ENCODE measurements at places on chromosomes 13 and 19.
A peak's percentile ranks its signal among the peaks of the same experiment; 100 is the strongest.

GRCh38 chr13:101455863-101456262 is 3.4 kb downstream of the ITGBL1 start:
- no peak for DNase-seq

DNA sequence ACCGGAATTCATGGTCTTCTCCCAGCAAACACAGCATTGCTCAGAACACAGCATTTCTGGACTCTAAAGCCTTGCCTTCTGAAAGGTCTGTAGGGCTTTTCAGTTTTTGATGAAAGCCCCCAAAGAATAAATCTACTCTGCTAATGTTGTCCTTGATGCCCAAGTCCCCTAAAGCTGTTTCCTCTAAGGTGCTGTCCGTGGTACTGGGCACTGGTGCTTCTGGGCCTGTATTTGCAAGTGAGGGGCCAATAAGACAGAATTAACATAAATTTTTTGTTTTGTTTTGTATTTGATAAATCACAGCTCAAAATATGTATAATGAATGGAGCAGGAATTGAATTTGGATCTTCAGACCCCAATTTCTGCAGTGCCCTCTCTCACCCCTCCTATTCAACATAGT is 12.1 kb upstream of the LGALS13 start:
- no peak for DNase-seq

DNA sequence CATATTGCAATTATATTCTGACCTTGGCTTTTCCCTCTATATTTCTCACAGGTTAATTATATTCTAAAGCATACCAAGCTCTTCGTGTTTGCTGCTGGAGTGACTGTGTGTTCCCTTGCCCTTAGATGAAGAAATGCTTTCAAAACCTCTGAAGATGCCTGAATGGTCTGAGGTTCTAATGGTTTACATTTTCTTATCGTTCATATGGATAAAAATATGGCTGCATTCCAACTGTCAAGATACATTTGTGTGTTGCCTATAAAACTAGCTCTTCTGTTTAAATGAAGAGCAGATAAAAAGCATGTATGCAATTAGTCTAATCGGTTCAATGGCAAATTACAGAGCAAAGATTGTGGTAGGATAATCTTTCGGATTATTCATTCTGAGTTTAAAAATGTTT is 68.4 kb upstream of the ANKRD10 start:
- DNase-seq = no peak

- no peak for DNase-seq
Observed at GRCh38 chr19:41911889-41912731, 16.1 kb downstream of the ERFL start.

GRCh38 chr19:41801792-41802211 is 5.4 kb downstream of the CEACAM3 start:
- DNase-seq = peak; percentile 13

- no peak for DNase-seq
Observed at GRCh38 chr13:44218501-44219240, 155.0 kb upstream of the SERP2 start.

GRCh38 chr13:111899714-111900389 is 167.1 kb upstream of the SOX1 start:
- DNase-seq = no peak

- peak; percentile 45 for DNase-seq
Observed at GRCh38 chr13:43908156-43909126, 28.7 kb downstream of the LACC1 start.

- peak; percentile 43 for DNase-seq
Observed at GRCh38 chr13:99980201-99980823, 1.3 kb upstream of the ZIC2 start.

GRCh38 chr19:12793290-12794195 is 2.3 kb downstream of the JUNB start:
- DNase-seq = peak; percentile 96

DNA sequence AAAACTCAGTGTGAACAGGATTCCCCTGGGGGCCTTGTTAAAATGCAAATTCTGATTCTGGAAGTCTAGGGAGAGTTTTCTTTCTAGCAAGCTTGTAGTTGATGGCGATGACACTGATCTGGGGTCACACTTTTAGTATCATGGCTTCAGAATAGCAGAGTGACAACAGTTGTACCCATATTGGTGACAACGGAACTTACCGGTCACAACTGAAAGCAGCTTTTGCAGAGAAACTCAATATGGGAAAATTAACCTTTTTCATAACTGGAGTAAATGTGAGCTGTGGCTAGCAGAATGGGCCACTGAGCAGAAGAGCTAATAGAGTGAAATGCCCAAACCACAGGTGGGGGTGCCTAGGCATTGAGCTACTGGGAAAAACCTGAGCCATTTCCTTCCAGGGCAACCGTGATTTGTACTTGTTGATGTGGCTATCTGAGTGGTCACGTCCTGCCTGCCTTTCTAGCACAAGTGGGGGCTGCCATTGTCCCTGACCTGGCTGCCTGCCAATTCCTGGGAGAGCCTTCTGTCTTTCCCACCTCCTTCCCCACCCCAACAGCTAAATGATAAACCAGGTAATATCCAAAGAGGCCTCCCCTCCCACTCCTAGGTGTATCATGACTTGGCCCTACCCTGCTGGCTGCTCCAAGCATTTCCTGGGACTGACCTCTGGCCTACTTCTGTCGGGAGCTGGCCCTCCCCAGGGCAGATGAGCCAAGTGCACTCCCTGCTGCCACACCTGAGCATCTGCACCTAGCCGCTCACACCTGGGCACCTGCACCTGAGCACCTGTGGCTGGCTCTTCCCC is 1.7 kb upstream of the SLC10A2 start:
- no peak for DNase-seq

DNA sequence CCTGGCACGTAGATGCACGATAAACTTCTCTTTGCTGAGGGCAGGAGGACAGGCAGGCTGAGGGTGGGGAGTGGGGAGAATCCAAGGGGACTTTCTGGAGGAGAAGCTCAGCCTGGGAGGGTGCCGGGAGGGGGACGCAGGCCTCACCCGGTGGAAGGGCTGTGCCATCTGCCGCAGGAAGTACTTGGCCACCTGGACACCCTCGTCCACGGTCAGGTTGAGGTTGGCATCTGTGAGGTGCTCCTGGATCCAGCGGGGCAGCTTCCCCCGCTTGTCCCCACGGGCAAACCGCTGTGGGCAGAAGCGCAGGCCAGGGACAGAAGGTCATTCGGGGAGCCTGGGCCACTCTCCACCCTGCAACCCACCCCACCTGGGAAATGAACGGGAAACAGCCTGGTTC is 11.5 kb downstream of the KLC3 start:
- no peak for DNase-seq

GRCh38 chr13:66301482-66301881 is 928.7 kb downstream of the PCDH9 start:
- no peak for DNase-seq

DNA sequence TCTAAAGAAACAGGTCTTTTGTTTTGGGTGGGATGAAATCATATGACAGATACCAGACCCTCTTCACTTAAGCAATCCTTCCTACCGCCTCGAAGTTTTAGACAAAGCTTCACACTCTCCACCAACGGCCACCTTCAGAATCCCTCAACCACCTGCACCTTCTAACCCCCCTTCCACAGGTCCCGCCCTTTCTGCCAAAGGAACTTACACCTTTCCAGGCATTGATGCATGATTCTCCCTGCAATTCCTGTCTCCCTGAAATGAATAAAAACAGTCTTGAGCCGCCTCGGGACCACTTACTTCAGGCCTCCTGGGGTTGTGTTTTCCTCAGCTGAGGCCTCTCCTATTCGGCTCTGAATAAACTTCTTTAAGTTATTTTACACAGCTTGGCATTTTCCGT is 859 bp downstream of the ZNF433 start:
- DNase-seq = no peak

DNA sequence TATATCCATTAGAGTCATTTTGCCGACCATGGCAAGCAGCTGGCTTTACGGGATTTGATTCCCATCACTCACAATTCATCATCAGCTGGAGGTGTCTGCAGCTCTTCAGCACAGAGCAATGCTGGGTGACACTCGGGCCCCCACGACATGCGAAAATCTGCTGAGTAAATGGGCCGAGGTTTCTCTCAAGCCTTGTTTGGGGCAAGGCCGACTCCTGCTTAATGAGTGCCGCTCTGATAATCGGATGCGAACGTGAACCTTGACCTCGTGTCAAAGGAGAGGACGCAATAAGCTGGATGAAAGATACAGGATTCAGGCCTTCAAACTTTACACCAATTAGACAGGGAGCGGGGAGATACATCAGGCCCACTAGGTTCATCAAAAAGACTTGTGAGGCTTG is 65.2 kb downstream of the GGACT start:
- DNase-seq = no peak

DNA sequence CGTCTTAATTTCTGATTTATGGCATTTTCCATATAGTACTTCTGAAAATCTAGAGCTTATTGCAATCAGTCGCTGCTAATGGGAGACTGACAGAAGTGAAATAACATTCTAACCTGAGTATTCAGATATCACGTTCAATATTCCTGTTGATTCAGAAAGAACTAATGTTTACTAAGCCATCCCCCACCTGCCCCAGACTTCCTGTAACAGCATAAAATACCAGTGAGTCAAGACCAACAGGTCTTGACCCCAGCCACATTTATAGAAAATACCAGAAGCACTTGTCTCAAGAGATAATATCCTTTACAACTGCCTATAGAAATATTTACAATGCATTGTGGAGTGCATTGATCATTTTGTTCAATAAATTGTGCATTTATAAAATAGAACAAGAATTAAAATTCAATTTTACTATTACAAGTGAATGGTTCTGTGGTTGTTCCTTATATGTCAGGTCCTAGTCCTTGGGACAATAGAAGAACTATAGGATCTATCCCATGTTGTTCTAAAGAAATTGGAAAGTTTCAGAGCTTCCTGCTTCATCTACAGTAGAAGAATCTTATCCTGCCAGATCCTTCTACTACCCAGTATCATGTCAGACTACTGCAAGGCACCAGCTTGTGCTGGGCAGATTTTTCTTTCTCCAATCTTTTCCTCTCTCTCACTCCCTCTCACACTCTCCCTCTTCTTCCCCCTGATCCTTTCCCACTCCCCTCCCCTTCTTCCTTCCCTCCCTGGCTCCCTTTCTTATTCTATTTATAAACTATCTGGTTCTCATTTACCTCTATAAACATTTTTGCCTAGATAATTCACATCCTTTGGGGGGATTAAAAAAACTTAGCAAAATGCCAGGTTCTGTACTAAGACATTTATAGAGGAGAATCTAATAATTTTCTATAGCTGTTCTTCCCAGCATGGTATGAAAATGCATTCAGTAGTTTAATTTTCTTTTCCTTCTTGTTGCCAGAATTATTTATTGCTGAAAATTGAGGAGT is 629.9 kb downstream of the DIAPH3 start:
- no peak for DNase-seq

DNA sequence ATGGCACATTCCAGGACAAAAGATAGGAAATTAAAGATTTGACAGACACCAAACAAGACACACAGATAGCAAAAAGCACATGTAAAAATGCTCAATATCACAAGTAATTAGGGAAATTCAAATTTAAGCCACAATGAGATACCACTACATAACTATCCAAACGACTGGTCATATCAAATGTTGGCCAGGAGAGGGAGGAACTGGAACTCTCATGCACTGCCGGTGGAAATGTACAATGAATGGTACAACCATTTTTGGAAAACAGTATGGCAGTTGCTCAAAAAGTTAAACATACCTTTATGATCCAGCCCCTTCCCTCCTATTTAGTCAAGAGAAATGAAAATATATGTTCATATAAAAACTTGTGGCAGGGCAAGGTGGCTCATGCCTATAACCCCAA is 36.8 kb upstream of the CYP2S1 start:
- DNase-seq = no peak

DNA sequence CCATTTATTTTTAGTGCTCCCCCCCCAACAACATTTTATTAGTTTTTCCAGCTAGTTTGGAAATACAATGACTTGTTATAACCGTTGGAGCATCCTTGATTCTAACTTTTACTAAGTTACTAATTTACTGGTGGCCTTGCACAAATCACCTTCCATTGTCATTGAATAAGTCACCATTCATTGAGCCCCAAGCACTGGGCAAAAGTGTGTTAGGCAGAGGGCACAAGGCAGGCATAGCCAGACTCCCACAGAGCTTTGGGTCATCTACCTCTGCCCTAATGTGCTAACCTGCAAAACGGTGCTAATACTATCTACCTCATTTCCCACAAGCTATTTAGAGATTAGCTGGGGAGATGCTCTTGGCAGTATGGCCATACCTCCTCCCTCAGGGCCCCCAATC is 86.8 kb upstream of the RNF113B start:
- no peak for DNase-seq

GRCh38 chr19:28633319-28634018 is 579.5 kb downstream of the UQCRFS1 start:
- peak; percentile 40 for DNase-seq

DNA sequence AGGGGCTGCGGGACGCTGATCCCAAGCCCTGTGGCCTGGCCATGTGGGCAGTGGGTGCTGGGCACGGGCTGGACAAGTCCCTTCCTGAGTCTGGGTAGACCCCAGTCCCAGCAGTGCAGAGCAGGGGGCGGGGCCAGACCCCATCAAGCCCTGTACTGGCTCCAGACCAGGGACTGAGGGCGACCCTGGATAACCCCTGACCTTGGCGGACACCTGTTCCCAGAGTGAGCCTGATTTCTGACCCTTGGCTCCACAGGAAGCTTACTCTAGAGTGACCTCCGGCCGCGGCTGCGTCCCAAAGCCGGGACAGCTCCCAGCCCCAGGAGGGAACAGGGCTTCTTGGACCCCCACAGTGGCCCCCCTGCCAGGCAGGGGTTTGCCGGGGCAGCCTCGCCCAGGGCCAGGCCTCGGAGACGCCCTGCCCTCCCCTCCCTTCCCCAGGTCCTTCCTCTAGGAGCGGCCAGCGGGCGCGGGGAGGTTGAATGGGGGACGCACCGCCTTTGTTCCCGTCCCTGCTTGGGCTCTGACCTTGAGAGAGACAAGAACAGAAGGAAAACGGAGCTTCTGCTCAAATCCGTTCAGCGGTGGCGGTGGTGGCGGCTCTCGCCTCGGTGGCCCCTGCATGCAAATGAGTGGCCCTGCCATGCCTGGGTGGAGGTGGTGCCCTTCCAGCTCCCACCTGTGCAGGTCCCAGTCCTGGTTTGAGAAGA is 2.3 kb upstream of the EFNA2 start:
- DNase-seq = no peak

GRCh38 chr13:21719463-21719862 is 48.6 kb downstream of the FGF9 start:
- no peak for DNase-seq

DNA sequence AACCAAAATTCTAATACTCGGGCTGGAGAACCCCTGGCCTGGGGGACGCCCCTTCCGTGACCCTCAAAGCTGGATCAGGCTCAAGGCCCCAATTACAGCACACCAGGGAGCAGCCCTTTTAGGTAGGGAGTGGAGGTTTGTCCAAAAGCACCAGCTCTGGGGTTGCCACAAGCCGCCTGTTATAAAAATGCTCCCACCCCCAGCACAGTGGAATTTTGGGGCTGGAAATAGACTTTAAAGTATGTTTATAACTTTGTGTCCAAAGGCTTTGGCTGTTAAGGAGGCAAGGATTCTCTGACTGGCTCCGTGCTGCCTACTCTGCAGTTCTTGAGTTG is 564 bp upstream of the GMIP start:
- DNase-seq = no peak

GRCh38 chr19:38701455-38702063 is 42.7 kb downstream of the CAPN12 start:
- no peak for DNase-seq

- DNase-seq = no peak
Observed at GRCh38 chr13:71030784-71031183, 836.2 kb downstream of the DACH1 start.
